ENCODE measurements at places on chromosomes 12 and 14. TPM values are rescaled to one million over a fixed set of nuclear protein-coding genes. Genes with fewer than 3 reads are reported as not detected.

PTCSC3 gene
- not detected for total RNA-seq

SP1 gene
- 82.5 TPM for total RNA-seq

MGST1 gene
- total RNA-seq, result 81.9 TPM

ZBTB1 gene
- total RNA-seq, result 33.4 TPM

AEBP2 gene
- total RNA-seq, result 52.8 TPM

TSPAN19 gene
- total RNA-seq, result not detected

OASL gene
- 0.64 TPM for total RNA-seq

KRT82 gene
- total RNA-seq, result 9.5 TPM

DNA sequence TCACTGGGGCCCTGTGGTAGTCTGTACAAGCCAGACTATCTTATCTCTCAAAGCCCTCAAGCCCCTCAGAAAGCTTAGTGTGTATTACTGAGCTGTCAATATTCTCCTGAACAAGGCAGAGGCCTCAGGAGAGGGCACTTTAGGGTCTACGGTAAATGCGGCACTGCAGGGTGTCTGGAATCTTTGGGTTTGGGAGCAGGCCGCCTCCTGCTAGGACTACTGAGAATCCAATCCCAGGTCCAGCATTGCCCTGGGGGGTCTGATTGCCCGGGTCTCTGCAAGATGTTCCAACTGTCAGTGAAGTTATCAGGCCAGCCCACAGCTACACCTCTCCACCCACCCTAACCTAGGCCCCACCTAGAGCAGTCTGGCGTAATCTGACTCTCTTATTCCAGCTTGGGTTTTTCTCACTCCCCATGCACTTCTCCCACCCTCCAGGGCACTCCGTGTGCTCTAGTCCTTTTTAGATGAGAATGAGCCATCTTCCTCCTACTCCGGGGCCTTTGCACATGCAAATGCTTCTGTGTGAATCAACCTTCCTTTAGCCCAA lies 4.3 kb upstream of the ZFP36L1 start:
- peak overlapping the region; percentile 100 for H3K27ac ChIP-seq
- no peak for DNase-seq
- H3K4me3 ChIP-seq, result no peak overlapping the region
- no peaks in the 10 kb centered on the region for H3K27me3 ChIP-seq
- H3K36me3 ChIP-seq, result no peaks in the 10 kb centered on the region

DNA sequence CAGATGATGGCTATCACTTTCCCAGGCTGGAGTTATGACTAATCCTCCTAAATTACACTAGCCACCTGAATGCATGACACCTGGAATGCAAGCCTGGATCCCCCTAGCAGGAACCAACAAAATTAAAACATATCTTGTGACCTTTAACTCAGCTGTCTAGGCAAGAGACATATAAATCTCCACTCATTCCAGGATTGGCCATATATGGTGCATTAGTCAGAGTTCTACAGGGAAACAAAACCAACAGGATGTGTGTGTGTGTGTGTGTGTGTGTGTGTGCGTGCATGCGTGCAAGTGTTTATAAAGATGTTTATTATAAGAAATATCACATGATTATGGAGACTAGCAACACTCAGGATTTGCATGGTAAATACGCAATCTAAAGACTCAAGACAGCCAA lies 212.8 kb downstream of the KIF21A start:
- H3K27me3 ChIP-seq, result no peaks in the 10 kb centered on the region
- no peak for DNase-seq
- no peak overlapping the region for H3K4me3 ChIP-seq
- H3K36me3 ChIP-seq, result no peaks in the 10 kb centered on the region

DNA sequence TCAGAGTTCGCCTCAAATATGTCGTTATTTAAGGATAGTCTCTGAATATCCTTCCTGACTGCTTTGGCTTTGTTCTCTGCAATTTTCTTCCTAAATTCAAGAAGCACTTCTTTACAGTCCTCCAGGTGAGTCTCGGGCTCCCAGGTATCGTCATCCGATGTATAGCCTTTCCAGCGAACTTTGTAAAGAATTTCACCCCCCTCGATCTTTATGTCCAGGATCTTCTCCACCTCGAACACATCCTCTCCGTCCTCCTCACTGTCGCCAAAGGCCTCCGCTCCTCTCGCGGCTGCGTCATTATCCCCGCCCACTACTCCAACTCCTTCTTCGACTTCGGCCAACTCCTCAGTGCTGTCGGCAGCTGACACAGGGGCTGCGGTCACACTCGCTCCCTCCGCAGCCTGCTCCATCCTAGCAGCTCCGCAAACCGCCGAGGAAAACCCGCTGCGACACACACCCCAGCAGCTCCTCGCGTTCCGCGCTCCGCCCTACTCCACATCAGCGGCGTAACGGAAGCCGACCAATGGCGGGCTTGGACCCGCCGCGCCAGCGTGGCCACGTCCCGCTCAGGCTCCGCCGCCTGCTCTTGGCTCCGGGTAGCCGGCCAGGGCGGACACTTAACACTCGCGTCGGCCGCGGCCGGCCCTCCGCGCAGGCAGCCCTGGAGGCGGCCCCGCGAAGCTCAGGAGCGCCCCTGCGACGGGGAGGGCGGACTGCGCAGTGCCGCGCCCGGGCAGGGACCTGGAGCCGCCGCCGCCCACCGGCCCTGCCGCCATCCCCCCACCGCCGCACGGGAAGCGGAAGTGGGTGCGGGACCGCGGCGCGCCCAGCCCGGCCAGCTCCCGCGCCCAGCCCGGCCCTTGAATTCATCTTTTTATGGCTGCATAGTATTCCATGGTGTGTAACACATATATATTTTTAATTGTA lies 4.1 kb downstream of the CD163L1 start:
- peak overlapping the region; percentile 38 for H3K4me3 ChIP-seq
- H3K36me3 ChIP-seq, result no peaks in the 10 kb centered on the region
- peaks cover 21% of the 10 kb centered on the region for H3K27me3 ChIP-seq
- no peak for DNase-seq

DNA sequence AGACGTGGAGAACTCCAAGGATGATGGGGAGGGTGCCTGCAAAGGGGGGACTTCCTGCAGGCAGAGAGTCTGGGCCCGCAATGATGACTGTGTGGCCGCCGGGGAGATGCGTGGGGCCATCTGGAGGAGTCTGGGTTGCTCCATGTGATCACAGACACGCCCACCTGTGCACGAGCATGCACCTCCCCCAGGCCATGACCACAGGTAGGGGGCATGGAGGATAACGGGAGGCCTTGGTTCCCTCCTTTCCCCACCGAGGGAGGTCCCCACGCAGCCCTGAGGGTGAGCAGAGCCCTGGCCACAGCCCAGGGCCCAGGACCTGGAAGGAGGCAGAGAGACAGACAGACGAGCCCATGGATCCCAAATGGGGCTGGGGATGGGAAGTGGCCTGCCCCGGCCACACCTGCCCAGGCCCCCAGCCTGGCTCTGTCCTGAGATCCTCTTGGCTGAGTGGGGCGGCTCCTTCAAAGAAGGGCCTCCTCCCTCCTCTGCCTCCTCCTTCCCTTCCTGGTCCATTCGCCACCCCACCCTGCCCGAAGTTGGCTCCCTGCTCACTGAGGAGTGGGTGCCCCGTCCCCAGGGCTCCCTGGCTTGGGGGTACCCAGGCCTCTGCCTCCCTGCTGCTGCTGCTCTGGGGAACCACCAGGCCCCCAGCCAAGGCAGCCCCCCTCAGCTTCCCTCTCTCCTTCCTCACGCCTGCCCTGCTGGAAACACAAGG lies 138.2 kb downstream of the CALM1 start:
- DNase-seq, result no peak
- H3K4me3 ChIP-seq, result no peak overlapping the region
- H3K4me1 ChIP-seq, result no peaks in the 10 kb centered on the region

- no peak for DNase-seq
- H3K27ac ChIP-seq, result no peak overlapping the region
- no peaks in the 10 kb centered on the region for H3K36me3 ChIP-seq
- H3K4me1 ChIP-seq, result no peaks in the 10 kb centered on the region
- H3K27me3 ChIP-seq, result no peaks in the 10 kb centered on the region
Observed at GRCh38 chr12:100554608-100555077, 18.8 kb upstream of the GAS2L3 start.

DNA sequence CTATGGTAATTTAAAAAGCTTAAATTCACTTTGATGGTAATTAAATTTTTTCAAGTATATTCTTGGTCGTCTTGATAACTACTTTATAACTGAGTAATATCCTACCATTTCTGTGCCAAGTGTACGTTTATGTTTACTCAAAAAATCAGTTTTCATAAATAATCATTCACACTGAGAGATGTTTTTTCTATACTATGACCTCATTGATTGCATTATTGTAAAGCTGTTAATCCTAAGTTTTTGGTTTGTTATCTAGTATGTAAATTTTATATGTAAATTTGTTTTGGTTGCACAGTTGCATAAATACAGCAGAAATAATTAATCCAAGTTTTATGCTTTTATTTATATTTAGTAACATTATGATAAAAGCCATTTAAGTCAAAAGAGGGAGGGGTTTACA lies 196.4 kb upstream of the PRICKLE1 start:
- no peak overlapping the region for H3K27ac ChIP-seq
- H3K36me3 ChIP-seq, result no peaks in the 10 kb centered on the region
- peaks cover under 1% of the 10 kb centered on the region for H3K4me1 ChIP-seq

DNA sequence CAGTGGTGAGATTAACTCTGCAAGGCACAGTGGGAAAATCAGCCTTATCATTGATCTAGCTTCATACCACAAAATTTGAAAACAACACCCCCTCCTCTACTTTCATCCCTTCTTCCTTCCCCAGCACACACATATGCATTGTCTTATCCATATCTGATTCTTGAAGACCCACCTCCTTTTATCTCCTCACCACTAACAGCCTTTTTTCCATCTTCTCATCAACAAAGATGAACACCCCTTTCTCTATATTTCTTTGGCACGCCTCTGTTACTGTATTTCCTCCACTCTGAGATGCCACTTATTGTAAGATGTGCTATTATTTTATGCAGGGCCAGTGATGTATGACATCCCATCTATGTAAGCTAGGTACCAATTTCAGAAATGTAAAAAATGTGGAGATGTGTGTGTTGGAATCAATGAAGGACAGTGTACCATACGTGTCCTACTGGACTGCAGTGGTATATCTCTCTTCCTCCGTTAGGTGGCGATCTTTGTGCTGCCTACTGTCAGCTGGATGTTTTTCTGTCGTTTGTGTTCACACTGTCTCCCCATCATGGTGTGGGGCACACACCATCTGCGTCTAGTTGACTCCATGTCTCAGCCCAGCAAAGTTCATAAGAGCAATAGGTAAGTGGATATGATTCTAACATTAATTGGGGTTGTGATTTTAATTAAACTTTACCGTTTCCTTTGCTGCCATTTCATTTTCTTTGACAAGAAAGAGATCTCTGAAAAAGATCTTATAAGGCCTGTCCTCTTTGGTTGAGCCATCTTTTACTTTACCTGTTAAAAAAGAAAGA lies 24.0 kb downstream of the CCDC38 start:
- no peak for DNase-seq
- no peaks in the 10 kb centered on the region for H3K4me1 ChIP-seq
- H3K27ac ChIP-seq, result no peak overlapping the region
- H3K4me3 ChIP-seq, result no peak overlapping the region
- no peaks in the 10 kb centered on the region for H3K36me3 ChIP-seq
- no peaks in the 10 kb centered on the region for H3K27me3 ChIP-seq

- H3K27me3 ChIP-seq, result no peaks in the 10 kb centered on the region
- no peaks in the 10 kb centered on the region for H3K4me1 ChIP-seq
- DNase-seq, result no peak
- H3K4me3 ChIP-seq, result no peak overlapping the region
- no peak overlapping the region for H3K27ac ChIP-seq
Observed at GRCh38 chr14:94365624-94366023, 22.8 kb downstream of the SERPINA1 start.

DNA sequence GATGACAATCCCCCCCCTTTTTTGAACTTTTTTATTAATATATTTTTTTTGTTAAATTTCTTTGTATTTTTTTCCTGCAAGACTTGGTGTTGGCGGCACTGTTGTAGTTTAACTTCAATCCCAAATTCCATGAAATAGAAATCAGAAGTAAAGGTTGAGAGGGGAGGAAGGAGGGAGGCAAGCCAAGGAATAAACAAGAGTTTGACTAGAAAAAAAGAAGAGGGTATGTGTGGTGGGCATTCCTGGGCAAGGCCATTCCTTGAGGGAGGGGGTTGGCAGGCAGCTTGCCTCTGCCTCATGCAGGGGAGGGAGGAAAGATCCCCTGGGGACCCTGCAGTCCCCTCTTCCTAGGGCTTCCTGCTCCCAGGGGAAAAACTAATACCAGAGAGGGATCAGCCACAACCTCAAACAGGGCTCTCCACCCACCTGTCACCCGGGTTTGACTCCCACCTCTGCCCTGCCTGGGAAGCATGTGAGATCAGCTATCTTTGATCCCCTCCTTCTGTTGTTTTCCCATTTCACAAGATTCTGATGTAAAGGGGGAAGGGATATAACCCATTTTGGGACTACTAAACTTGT lies 519 bp upstream of the AP1G2 start:
- H3K4me3 ChIP-seq, result peak overlapping the region; percentile 67
- peak overlapping the region; percentile 56 for H3K27ac ChIP-seq
- DNase-seq, result no peak
- peaks cover 4% of the 10 kb centered on the region for H3K27me3 ChIP-seq
- peaks cover 47% of the 10 kb centered on the region for H3K4me1 ChIP-seq

GRCh38 chr12:4771960-4772566 lies 51.9 kb downstream of the GALNT8 start:
- no peak for DNase-seq
- H3K27me3 ChIP-seq, result peaks cover 11% of the 10 kb centered on the region
- H3K4me3 ChIP-seq, result no peak overlapping the region
- H3K27ac ChIP-seq, result no peak overlapping the region
- H3K36me3 ChIP-seq, result no peaks in the 10 kb centered on the region

GRCh38 chr12:24631676-24632426 lies 317.1 kb downstream of the BCAT1 start:
- no peaks in the 10 kb centered on the region for H3K4me1 ChIP-seq
- H3K36me3 ChIP-seq, result no peaks in the 10 kb centered on the region
- DNase-seq, result no peak
- H3K27me3 ChIP-seq, result no peaks in the 10 kb centered on the region

DNA sequence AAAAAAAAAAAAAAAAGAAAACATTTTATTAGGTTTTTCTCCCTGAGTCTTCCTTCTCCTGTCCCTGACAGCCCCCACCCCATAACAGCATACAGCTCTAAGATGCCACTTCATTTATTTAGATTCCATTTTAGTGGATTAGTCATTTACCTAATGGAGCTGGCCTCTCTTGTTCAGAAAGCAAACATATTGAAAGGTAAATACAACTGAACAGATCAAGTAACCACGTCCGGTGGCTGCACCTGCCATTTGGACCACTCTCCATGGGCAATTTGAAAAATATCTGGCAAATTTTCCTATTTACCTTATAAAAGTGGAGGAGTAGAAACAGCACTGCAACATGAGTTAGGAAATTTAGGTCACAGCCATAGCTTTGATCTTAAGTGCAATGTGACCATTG lies 254.6 kb downstream of the C12orf42 start:
- no peaks in the 10 kb centered on the region for H3K4me1 ChIP-seq
- H3K27ac ChIP-seq, result no peak overlapping the region
- H3K36me3 ChIP-seq, result no peaks in the 10 kb centered on the region
- no peak overlapping the region for H3K4me3 ChIP-seq
- H3K27me3 ChIP-seq, result no peaks in the 10 kb centered on the region

- H3K4me3 ChIP-seq, result no peak overlapping the region
- DNase-seq, result no peak
- H3K4me1 ChIP-seq, result peaks cover 17% of the 10 kb centered on the region
- H3K27me3 ChIP-seq, result no peaks in the 10 kb centered on the region
- peaks cover 14% of the 10 kb centered on the region for H3K36me3 ChIP-seq
Observed at GRCh38 chr14:95541932-95542930, 7.4 kb downstream of the GLRX5 start.

Data from suprapubic skin (tissue), 4 donors.